ENCODE measurements at places on chromosomes 12 and 14.

DNA sequence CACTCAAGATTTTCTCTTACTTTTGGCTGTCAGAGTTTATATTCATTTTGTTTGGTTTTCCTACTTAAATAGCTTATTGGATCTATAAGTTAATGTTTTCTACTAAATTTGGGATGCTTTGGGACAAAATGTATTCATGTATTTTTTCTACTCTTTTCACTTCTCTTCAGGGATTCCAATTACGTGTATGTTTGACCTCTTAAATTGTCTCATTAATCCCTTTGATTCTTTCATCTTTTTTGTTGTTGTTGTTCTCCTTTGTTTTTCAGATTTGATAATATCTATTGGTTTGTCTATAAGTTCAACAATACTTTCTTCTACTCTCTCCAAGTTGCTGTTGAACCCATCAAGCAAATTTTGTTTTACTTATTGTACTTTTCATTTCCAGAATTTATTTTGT is 34.2 kb downstream of the PMCH start:
- DNase-seq = no peak

DNA sequence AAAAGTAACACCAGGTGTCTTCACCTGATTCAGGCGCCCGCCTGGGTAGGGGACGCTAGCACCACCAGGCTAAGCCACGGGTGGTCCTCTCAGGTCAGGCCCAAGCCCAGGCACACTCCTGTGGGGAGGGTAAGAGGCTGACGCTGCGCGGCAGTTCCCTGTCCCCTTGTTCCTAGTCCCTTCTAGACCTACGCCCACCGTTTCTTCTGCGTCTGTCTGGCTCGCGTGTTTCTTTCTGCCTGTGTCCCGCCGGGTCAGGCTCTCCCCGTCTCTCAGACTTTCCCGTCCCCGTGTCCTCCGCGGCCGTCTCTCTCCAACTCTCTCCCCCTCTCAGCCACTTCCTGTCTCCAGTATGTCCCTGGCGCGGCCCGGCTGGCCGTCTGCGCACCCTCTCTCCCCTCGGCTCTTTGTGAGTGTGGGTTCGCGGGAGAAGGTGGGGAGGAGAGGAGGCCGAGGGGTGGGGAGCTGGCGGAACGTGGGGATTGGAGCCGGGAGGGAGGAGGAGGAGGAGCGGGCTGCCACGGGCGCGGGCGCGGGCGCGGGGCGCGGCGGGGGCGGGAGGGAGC is 3.1 kb upstream of the TNS2 start:
- no peak for DNase-seq

DNA sequence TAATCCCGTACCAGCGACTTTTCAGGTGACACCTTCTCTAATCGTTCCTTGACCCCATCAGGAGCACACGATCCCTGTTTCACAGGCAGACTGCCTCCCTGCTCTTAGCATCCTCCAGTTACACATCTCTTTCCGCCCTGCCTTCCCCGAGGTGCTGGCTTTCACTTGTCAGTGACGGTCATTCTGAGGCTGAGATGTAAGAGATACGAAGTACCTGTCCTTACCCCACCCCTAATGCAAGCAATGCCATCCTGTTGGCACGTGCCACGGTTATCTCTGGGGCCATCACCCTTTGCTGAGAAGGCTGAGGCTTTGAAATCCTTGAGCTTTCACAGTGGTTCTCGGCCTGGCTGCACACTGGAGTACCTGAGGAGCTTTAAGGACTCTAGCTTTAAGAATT is 24.4 kb downstream of the B4GALNT3 start:
- DNase-seq = no peak

DNA sequence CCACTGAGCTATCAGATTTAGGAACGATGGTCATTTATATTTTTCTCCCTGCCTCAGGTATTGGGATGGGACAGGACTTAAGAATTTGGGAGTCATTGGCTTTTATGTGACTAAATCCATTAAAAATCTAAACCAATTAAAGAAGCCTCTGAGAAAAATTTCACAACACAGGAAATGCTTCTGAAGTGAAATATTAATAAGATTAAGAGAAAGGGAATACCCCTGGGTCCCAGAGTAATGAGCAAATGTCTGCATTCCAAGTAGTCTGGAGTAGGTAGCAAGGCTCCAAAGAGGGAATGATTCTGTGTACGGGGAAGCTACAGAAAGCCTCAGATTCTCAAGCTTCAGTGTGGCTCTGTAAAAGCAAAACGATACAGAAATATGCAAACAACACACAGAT is 707 bp upstream of the MED6 start:
- DNase-seq = no peak

DNA sequence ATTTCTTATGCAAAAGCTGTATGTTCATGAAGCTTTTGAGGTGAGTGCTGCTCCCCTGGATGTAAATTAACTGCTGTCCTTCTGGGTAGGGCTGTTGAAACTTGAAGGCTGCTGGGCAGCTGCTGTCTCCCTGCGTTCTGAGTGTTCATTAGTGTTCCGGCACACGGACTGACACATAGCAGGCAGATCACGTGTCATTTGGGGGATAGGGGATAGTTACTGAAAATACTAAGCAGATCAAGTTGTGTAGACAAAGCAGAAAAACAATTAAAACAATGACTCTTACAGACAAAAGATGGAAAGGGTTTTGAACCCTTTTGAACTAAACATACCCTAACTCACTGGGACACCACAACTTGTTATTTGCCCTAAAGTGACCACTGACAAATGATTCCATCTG is 82.5 kb downstream of the PRICKLE1 start:
- no peak for DNase-seq

DNA sequence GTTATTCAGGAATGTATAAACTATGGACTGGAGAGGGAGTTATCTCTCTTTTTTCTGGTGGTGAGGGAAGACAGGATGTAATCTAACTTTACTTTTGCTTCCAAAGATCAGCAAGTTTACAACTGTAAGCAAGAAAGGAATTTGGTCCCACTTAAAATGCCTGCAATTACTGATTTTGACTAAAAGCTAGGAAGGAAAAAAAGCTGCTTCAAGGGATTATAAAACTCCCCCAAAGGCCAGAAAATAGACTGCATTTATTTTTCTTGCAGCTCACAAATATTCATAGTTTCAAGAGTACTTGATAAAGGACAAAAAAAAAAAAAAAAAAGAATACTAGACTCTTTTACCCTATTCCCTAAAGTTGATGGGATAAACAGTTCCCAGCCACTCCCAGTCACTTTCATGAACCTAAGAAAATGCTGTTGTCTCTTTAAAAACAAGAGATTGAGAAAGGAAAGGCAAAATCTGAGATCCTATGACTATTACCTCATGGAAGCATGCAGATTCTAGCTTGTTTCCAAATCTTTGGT is 128.7 kb upstream of the BMP4 start:
- no peak for DNase-seq

- no peak for DNase-seq
These were observed 83.8 kb downstream of the PPM1A start for GRCh38 chr14:60332869-60333268.

DNA sequence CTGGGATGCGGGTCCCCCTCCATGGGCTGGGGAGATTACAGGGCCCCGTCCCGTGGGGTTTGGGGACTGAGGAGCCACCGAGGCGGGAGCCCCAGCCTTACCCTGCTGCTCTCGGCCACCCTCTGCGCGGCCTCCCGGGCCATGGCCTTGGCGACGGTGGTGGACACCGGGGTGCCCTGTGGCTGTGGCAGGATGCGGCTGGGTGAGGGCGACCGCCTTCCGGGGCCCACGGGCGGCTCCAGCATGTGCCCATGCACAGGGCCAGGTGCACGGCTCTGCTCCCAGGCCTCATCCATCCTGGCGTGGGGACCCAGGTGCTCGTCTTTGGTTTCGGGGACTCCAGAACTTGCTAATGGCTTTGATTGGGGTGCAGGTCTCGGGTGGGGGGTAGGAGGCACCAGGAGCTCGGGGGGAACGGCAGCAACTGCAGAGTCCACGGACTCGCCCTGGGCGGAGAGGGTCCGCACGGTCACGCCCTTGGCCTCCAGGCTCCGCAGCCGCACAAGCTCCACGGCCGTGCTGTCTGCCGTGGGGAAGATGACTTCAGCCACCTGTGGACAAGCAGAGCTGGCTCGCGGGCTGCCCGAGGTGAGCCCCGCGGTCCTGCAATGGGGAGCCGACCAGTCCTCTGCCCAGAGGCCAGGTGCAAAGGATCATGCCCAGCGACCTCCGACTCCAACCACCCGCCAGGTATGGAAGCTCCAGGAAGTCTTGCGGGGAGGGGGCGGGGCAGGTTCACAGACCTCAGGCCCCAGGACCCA is 99.2 kb downstream of the PIWIL1 start:
- DNase-seq = no peak

GRCh38 chr12:75294797-75295196 is 35.3 kb downstream of the CAPS2 start:
- DNase-seq = no peak

DNA sequence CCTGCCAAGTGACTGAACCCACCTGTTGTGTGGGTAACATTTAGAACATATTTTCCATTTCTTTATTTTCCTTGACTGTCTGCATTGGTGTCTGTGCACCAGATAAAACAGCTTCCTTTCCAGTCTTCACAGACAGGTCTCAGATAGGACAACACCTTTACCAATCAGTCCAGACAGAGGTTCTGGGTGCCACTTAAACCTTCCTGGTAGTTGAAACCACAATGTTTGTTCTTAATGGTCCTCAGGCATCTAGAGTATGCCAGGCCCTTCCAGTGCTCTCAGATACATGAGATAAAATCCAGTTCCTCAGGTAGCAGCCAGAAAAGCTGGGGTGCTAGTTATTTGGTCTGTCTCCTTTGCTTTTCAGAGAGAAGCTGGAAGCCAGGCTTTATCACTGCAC is 7.0 kb upstream of the CLEC2D start:
- DNase-seq = no peak

GRCh38 chr12:67988601-67989021 is 636 bp upstream of the IFNG-AS1 start:
- DNase-seq = no peak

GRCh38 chr14:23126548-23127278 is 7.7 kb upstream of the CEBPE start:
- no peak for DNase-seq

DNA sequence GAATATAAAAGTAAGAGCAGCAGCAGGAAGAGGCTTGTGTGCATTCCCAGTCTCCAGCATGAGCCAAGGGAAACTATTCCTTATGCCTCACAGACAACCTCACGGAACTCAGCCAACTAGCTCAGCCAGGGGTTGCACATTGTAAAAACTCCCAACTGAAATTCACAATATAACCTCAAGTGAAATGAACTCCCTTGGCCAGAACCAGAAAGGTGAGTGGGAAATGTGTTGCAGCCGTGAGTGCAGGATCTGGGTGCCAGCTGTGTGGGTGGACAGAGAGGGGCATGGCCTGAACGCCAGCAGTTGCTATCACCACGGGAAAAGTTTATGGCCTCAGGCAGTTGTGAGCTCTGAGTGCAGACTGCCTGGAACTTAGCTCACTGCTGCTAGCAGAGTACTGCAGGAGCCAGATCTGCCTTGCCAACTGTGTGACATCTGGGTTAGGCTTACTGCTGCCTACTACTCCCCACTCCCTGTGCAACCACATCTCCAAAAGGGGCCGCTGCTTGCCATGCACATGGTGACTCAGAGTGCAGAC is 2.3 kb upstream of the CLEC1A start:
- DNase-seq = no peak

DNA sequence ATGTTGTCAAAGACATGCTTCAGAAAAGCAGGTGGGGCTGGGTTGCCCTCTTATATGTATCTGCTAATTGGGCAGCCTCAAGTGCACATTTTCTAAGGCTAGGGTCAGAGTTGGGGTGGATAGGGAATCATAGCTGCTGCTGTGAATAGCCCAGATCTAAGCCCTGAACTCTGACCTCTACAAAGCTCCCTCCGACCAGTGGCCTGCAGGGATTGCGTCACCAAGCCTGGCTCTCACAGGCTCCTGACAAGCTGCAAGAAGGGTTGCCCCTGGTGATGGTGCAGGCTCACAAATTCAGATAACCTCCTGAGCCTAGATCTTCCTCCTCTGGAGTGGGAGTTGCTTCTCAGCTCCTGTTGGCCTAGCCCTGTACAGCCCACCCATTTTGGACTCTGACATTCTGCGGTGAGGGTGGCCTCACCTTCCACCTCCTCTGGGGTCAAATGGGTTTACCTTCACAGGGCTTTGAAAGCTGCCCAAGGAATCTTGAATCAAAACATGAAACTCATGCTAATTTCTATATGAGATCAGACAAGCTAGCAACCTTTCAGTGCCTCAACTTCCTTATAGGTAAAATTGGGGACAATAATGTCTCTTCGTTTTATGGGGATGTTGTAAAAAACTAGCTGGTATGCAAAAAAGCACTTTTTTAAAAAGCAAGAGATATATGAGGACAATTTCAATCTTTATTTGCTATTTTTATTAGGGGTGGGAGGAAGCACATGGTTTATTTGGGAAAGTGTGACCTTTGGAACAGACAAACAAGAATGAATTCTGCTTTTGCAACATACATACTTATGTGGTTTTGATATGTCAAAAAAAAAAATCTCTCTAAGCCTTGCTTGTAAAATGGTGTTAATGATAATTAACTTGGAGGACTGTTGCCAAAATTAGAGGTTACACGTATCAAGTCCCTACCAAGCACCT is 4.9 kb upstream of the SUSD6 start:
- DNase-seq = no peak

DNA sequence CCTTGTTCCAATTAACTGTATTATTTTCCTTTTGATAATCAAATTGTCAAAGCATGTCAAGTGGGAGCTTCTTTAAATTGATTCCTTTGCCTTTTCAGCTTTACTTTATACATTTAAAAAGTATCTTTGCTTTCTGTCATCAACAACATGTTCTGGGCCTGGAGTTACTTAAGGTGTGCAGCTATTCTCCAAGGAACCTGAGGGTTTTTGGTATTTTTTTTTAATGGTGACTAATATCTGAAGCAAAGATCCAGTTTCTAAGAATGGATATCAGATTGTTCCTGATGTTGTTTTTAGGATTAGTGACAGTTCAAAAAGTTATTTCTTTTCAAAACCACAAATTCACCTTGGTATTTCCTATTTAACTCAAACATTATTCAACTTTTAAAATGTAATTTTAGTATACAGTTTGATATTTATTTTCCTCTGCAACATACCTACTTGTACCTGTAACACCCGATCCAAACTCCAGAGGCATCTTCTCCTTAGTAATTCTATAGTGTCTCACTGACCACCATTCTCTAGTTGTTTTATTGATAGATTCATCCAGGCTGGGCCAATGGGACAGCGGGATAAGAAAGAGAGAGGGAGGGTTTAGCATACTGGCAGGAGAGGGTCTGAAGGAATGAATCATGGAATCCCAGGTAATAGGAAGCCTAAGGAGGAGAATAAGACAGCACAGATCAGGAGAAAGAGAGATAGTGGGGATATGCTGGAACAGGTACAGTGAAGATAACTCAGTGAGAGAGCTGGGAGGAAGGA is 3.1 kb downstream of the CBLN3 start:
- no peak for DNase-seq

DNA sequence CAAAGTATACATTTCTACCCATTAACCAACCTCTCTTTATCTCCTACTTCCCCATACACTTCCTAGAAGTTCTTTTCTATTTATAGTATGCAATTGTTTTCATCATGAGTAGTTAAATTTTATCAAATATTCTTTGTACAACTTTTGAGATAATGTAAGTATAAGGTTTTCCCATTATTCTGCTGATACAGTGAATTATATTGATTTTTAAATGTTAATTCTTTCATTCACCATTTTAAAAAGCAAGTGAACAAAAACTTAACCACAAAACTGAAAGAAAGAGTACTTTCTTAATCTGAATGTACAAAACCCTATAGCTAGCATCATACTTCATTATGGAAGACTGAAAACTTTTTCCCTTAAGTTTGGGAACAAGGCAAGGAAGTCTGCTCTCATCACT is 9.5 kb upstream of the SLCO1B3 start:
- no peak for DNase-seq

Measured in stimulated activated CD8-positive, alpha-beta memory T cell treated with anti-CD3 and anti-CD28 coated beads, Interleukin-7, amount 100 ng/mL, for 1 hour (primary cell).